Endodermal cell (in vitro differentiated cells): ENCODE measurements at places on chromosomes 16 and 17.

GRCh38 chr17:29571883-29572681 is 3.6 kb downstream of the TP53I13 start:
- DNase-seq = no peak

DNA sequence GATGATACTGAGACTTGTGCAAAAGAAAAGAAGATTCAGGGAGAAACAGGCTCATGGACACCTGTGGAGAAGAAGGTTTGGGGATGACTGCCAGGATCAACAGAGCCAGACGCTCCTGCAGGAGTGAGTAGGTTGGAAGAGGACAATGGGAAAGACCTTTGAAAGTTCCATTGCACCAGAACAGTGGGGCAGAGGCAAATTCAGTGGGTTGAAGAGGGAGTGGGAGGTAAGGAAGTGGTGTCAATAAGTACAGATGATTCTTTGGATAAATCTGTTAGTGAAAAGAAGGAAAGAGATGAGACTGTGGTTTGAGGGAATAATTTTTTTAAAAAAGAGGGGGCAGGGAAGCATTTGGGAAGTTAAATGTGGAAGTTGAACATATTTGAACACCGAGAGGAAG is 212.8 kb downstream of the SOX9 start:
- no peak for DNase-seq

DNA sequence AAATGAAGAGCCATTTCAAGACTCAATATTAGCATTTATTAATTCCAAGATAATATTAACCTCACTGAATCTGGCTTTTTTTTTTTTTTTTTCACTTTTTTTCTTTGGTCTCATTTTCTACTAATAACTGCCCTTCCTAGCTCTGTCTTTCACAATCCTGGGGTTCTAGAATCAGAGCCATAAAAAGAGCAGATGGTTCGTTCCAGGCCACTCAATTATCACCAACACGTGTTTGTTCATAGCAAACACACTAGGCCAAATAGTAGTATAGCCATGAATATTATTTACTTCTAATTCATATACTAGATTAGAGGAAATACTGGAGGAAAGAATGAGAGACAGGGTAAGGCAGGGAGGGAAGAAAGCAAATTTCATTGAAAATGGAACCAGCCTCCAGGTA is 39.8 kb downstream of the TEX2 start:
- no peak for DNase-seq

GRCh38 chr17:9568004-9568403 is 7.6 kb downstream of the STX8 start:
- DNase-seq = no peak

DNA sequence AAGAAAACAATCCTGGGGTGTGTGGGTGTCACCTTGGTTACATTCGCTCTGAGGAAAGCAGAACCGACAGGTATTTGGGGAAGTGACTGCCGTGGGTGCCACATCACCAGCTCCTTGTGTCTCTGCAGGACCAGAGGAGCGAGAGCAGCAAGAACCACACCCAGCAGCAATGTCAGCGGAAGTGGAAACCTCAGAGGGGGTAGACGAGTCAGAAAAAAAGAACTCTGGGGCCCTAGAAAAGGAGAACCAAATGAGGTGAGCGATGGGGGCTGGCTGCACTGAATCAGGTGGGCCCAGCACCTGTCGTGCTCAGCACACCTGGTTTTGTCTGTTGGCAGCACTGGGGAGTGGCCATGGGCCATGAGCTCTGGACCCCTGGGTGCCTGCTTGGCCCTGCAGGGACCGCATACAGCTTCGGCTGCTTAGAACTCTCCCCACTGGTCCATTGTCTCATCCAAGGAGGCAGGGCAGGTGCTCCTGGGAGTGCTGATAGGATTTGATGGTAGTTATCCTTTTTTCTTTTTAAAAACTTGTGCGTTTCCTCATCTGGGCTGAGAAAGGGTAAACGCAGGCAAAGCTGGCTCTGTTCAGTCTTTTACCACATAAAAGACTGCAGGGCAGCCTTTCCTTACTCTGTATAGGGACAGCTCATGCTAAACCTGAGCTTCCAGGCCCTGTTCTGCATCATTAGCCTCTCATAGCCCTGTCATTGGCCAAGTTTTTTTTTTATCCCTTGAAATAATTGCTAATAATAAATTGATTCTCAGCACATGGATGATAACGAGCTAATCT is 29.4 kb downstream of the HMOX2 start:
- DNase-seq = no peak

DNA sequence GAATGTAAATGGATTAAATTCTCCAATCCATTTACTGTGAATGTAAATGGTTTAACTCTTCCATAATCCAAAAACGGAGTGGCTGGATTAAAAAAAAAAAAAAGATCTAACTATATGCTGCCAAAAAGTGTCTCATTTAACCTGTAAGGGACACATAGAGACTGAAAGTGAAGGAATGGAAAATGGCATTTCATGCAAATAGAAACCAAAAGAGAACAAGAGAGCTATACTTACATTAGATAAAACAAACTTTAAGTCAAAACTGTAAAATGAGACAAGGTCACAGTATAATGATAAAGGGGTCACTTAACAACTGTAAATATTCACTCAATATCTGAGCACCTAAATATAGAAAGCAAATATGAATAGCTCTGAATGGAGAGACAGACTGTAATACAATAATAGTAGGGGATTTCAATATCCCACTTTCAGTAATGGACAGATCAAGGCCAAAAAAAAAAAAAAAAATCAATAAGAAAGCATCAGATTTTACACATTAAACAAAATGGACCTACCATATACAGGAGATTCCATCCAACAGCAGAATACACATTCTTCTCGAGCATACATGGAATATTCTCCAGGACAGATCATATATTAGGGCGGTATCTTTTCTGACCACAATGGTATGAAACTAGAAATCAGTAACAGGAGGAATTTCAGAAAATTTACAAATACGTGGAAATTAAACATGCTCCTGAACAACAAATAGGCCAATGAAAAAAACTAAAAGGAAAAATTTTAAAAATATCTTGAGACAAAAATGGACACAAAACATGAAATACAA is 36.4 kb downstream of the CDR2 start:
- DNase-seq = no peak

- no peak for DNase-seq
Measured at GRCh38 chr17:77212081-77212832, 71.5 kb downstream of the SEC14L1 start.

DNA sequence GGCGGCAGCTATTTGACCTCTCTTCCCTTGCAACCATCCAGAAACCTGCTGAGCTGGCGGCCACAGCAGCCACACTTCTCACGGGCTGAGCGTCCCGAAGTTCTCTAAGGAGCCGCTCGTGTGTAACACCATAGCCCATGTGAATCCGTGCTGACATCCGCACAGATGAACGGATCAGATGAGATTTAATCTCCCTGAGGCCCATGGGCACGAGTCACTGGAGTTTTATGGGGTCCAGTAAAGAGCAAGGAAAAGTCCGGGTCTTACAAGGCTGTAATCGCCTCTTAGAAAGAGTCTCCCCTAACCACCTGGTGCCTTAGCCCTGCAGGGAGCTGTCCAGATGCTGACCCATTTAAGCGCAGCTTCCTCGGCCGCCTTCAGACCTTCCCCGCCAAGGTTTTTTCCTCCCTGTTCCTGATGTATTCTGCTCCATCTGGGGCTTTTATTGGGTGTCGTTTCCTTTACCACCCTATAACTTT is 5.5 kb upstream of the CACNG5 start:
- peak; percentile 94 for DNase-seq
